ENCODE measurements at places on chromosomes 6 and 20. TPM values are rescaled to one million over a fixed set of nuclear protein-coding genes. Genes with fewer than 3 reads are reported as not detected.

The SH3BGRL2 gene
- 27.3 TPM for total RNA-seq

The UBE3D gene
- 3.8 TPM for total RNA-seq

The SMLR1 gene
- not detected for total RNA-seq

The HEY2 gene
- 0.40 TPM for total RNA-seq

The DYNLT2 gene
- total RNA-seq, result 0.74 TPM

The RBM24 gene
- total RNA-seq, result 4.4 TPM

The EYS gene
- total RNA-seq, result not detected

The RAMACL gene
- total RNA-seq, result 0.20 TPM

The RAB44 gene
- 0.07 TPM for total RNA-seq

The HDAC2 gene
- 82.7 TPM for total RNA-seq

The WFDC12 gene
- total RNA-seq, result not detected

The PGBD1 gene
- total RNA-seq, result 8.0 TPM

The SAMHD1 gene
- 96.3 TPM for total RNA-seq

The RSPH4A gene
- total RNA-seq, result 0.10 TPM

The ITPA gene
- total RNA-seq, result 65.4 TPM
